ENCODE measurements at places on chromosomes 1 and 21.
A peak's percentile ranks its signal among the peaks of the same experiment; 100 is the strongest.

DNA sequence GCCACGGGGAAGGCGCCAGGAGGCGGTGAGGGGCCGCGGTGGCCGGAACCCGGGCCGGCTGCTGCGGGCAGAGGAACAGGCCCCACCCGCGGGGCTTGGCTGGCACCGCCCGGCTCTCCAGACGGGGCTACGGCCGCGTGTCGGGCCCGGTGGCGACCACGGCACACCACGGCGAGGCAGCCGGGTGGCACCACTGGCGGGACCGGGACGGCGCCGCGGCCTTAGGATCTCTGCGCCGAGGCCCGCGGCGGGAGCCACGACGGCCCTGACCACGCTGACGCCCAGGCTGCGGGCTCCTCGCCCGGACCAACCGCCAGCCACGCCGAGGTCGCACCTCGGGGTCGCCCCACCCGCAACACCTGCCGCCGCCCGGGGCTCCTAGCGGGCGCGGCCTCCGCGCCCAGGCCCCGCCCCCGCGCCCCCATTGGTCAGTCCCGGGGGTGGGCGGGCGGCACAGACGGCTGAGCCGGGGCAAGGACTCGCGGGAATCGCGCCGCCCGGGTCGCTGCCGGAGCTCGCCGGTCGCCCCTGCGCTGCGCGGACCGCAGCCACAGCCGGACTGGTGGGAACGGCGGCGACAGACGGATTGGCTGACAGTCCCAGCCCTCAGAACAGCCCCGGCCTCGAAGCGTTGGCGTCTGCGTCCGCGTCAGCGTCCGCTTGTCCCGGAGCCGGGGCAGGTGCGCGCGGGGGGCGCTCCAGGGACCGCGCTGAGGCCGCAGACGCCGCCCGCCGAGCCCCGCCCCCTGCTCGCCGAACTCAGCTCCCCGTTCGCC, at the start of gene BMP8A:
TSS of gene BMP8A (plus strand) at position 491 of the 776 bp plus-strand sequence. CDS start 356 bp downstream, outside the sequence.
- DNase-seq: peak; percentile 37
- H3K27me3 ChIP-seq: peaks cover 49% of the 10 kb centered on the region
- no peak within 1 kb of the TSS for H3K27ac ChIP-seq
- H3K36me3 ChIP-seq: peaks cover 5% of the 10 kb centered on the region
- H3K4me1 ChIP-seq: no peaks in the 10 kb centered on the region
- H3K4me3 ChIP-seq: peak within 1 kb of the TSS; percentile 75

- H3K27me3 ChIP-seq: no peaks in the 10 kb centered on the region
- H3K4me3 ChIP-seq: no peak overlapping the region
- H3K36me3 ChIP-seq: peaks cover 13% of the 10 kb centered on the region
- DNase-seq: no peak
Observed at GRCh38 chr1:46682064-46682463, 10.4 kb downstream of the TEX38 start.

DNA sequence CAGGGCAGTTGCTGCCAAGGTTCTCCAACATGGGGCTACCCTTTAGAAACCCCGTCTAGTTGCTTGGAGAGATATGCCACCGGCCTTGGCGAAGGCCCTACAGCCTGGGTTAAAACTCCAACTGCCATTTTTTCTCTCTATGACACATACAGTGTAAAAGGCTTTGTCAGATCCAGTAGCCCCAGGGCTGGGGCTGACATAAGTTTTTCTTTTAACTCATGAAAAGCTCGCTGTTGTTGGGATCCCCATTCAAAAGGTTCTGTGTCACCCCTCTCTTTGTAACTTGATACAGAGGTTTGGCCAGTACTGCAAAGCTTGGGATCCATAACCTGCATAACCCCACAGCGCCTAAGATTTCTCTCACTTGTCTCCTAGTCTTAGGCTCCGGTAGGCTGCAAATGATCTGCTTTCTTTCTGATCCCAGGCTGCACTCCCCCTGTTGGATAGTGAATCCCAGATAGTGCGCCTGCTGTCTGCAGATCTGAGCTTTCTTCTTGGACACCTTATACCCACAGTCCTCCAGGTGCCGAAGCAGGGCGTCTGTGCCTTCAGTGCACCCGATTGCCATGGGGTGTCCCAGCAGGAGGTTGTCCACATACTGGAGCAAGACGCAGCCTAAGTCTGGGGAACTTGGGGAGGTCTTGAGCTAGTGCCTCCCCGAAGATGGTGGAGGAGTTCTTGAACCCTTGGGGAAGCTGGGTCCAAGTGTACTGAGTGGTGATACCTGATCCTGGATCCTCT, 406.2 kb downstream of the TGFB2 start:
- H3K27ac ChIP-seq: peak overlapping the region; percentile 97
- H3K36me3 ChIP-seq: peaks cover 2% of the 10 kb centered on the region
- DNase-seq: peak; percentile 4
- H3K4me3 ChIP-seq: no peak overlapping the region

DNA sequence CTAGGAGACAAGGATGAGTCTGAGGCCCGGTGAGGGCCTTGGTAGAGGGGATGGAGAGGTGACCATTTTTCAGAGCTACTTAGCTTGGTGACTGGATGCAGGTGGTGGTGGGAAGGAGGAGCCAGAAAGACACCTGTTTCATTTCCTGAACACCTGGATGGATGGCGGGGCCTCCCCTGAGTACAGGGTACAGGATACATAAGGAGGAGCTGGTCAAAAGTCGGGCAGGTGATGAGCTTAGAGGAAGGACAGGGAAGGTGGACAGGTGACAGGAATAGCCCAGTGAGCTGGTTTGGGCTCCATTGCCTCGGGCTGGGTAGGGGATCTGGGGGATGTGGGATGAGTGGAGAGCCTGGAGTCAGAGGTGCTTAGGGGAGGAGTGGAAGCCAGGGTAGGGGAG, 6.3 kb downstream of the FAAH start:
- peak overlapping the region; percentile 43 for H3K27ac ChIP-seq
- no peaks in the 10 kb centered on the region for H3K4me1 ChIP-seq
- DNase-seq: no peak
- H3K4me3 ChIP-seq: no peak overlapping the region
- peaks cover 26% of the 10 kb centered on the region for H3K27me3 ChIP-seq

DNA sequence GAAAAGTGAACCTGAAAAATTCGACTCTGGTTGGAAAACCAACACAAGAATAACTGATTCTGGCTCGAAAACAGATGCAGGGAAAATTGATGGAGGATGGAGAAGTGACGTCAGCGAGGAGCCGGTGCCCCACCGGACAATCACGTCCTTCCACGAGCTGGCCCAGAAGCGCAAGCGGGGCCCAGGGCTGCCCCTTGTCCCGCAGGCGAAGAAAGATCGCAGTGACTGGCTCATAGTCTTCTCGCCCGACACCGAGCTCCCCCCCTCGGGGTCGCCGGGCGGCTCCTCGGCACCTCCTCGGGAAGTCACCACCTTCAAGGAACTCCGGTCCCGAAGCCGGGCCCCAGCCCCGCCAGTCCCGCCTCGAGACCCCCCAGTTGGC, 1.9 kb downstream of the RUSC1 start:
- peaks cover 26% of the 10 kb centered on the region for H3K27me3 ChIP-seq
- DNase-seq: peak; percentile 40
- H3K36me3 ChIP-seq: peaks cover 15% of the 10 kb centered on the region
- H3K27ac ChIP-seq: peak overlapping the region; percentile 84
- peak overlapping the region; percentile 88 for H3K4me3 ChIP-seq

DNA sequence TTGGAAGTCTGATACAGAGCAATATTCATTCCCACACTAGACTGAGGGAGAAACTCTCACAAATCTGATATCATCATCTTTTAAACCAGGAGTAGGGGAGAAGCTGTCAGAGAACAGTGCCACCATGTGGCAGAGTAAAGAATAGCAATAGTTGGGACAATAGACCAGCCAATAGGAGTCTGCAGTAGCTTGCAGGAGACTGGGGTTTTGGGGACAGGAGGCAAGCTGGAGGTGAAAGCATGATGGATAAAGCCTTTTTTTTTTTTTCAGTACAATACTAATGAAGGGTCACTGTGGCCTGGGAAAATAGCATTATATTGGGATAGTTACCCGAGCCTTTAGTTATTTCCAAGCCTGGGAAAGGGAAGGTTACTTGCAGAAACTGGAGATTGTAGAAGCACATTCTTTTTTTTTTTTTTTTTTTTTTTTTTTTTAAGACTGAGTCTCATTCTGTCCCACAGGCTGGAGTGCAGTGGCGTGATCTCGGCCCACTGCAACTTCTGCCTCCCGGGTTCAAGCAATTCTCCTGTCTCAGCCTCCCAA, 120.7 kb downstream of the S1PR1 start:
- peaks cover 8% of the 10 kb centered on the region for H3K4me1 ChIP-seq
- H3K27me3 ChIP-seq: no peaks in the 10 kb centered on the region
- DNase-seq: peak; percentile 81
- H3K36me3 ChIP-seq: peaks cover 3% of the 10 kb centered on the region

Measured in neural crest cell (in vitro differentiated cells).